ENCODE measurements at places on chromosomes 3 and 15.

DNA sequence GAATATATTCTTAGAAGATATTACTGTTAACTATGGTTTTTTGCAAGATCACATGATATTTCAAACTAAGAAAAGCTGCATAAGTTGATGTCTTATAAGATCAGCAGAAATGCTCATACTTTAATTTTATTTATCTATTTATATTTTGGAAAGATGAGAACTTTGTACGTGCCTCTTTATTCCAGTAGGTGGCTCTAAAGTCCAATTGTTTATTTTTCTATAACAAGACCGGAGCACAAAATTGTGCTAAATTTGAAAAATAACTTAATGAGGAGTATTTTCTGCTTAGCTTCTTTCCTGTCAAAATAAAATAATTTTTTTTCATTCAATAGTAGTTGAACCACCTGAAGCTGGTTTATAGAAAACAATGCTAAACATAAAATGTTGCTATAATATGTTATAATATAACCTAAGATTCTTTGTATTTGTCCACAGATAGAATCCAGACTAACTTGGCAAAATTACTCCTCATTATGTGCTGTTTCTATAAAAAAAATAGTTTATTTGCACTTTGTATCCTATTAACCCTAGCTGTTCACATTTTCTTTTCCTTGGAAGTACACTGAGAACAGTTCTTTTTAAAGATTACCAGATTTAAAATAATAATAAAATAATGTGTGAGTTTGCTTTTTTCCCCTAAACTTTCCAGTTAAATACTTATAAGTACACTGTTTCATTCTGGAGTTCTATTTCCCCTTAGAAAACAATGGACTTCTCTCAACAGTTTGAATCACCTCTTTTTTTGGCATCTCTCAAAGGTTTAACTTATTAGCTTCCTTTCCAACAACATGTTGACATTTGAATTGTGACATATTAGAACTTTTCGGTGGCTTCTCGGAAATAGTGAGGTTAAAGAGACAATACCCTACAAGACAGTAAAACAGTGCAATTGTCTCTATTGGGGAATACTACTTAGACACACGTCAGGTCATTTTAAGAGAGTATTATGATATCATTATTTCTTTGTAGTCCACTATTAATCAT is 530.0 kb downstream of the MECOM start:
- DNase-seq, result no peak

DNA sequence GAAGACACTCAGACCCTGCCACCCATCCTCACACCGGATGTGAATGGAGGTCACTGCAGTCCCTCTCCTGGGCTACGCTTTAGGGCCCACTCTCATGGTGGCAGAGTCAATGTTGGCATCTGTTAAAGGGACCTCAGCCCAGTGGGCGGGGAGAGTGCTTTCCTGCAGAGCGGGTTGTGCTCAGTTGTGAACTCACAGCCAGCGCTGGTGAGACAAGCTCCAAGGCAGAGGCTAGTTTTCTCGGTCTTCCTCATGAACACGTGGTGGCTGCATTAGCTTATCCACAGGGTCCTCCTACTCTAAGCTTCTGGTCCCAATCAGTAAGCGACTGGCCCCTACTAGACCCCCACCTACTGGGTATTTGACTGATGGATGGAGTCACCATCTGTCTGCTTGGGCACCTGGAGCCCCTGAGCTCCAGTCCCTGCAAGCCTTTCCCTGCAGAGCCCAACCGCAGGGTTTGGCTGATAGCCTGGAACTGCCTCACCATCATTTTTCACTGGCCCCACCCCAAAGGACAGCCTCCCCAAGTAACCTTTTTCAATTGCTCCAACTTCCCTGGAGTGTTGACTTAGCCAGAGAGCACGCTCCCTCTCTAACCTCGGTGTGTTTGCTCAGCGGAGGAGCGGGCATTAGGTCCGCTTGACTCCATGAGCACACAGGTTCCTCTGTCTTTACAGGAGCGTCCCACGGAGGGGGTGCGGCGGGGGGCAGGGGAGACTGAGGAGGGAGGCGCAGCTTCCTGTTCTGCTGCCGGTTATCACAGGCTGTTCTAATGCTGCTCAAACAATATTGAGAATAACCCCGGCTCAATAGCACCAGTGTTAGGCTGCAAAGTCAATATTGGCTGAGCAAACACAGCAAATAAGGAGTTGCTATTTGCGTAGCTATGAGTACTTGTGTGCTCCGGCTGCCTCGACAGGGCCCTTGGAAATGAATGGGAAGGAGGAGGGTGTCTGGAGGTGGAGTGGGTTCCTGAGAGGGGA is 141.7 kb downstream of the RPLP1 start:
- DNase-seq, result no peak

DNA sequence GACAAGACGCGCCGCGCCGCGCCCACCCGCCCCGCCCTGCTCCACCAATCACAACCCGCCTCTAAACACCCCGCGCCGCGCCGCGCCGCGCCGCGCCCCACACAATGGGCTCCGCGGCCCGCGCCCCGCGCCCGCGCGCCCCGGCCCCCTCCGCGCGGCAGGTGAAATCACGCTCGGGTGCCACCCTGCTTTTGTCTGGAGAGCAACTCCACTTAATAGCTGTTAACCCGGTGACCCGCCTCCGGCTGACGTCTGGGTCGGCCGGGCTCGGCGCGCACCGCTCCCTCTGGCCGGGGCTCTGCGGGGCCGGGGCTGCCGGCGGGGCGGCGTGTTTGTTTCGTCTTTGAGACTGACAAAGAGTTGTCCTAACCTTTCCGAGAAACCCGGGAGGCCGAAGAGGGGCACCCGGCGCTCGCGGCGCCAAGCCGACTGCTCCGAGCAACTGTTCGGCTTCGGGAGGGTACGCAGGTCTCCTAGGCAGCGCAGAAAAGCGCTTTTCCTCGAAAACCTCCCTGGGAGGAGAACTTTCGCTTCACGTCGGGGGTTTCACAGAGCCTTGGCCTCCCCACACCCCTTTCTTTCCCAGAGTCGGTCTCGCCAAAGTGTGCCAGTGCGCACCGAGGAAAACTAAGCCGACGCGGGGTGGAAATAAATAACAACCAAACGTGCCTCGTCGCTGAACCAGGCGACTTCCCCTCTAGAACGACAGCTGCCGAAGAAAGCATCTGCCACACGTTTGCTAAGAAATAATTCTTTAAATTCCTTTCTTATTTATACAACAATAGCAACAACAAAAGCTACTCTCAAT is 518.4 kb downstream of the FOXP1 start:
- no peak for DNase-seq

DNA sequence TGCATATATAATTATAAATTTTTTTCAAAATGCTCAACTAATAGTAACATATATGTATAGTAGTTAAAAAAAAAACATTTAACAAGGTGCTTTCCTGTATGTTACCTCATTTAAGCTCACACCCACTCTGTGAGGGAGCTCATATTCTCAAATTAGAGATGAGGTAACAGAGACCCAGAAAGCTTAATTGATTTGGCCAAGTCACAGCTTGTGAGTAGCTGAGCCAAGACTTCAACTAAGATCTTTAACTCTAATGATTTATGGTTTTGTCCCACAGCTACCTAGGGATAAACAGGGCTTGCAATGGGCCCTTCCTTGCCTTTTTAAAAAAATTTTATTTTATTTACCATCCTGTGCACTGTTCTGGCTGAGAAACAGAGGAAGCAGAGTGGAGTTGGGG is 230.0 kb upstream of the GOLIM4 start:
- DNase-seq, result no peak

- no peak for DNase-seq
These were observed 97.4 kb downstream of the DTWD1 start for GRCh38 chr15:49718234-49718633.

GRCh38 chr15:58701376-58701775 is 48.1 kb downstream of the ADAM10 start:
- no peak for DNase-seq

DNA sequence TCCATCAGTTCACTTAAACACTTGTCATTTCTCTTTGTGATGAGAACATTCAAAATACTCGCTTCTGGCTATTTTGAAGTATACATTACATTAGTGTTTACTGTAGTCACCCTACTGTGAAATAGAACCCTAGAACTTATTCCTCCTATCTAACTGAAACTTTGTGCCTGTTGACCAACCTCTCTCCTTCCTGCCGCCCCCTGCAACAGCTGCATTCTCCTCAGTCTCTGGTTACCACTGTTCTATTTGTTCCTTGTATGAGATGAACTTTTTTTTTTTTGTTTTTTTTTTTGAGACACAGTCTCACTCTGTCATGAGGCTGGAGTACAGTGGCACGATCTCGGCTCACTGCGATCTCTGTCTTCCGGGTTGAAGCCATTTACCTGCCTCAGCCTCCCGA is 2.9 kb downstream of the RAD51 start:
- DNase-seq, result no peak

DNA sequence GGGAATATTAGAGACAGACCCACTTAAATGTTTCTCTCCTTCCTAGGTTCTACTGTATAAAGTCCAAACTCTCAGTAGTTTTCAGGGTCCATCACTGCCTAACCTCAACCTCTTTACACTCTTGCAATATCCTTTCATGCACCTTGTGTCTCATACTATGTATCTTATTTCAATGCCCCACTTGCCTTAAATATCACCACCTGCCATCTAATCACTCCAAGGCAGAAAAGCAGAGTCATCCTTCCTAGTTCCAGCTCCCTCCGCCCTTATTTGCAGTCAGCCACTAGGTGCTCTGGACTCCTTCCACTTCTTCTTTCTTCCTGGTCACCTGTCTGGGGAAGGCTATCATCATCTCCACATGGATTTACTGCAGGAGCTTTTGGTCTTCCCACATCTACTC is 322.0 kb downstream of the MFSD1 start:
- DNase-seq, result no peak

GRCh38 chr15:33946152-33946551 is 22.1 kb upstream of the CHRM5 start:
- no peak for DNase-seq

DNA sequence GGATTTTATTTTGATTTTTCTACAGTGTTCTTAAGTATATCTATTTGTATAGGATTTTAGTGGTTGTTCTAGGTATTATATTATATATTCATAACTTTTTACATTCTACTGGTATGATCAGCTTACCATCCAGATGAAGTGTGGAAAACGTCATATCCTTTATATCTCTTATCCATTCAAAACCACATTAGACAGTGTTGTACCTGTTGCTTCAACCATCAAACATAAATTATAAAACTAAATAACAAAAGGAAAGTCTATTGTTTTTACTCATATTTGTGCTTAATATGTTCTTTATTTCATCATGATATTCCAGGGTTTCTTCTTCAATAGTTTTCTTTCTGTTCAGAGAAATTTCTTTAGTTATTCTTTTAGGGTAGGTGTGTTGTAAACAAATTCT is 191.4 kb downstream of the RPLP1 start:
- no peak for DNase-seq

GRCh38 chr3:132486099-132486498 is 68.8 kb downstream of the DNAJC13 start:
- DNase-seq, result no peak

DNA sequence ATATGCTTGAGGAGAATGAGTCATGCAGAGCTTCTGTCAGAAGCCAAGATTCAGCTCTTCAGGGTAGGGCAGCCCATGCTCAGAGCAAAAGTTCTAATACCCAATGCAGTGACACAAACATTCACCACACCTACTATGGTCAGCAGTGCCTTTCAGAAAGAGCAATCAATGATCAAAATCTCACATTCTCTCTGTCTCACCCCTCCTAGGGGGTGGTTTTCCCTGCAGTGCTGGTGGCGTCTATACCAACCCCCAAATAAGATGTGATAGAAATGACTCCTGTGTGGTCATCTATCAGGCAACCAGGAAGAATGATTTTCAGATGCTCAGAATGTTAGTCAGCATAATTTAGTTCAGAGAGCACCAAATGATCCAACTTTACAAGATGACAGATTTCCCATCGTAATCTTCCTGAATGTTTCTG is 385.3 kb downstream of the NTRK3 start:
- no peak for DNase-seq

DNA sequence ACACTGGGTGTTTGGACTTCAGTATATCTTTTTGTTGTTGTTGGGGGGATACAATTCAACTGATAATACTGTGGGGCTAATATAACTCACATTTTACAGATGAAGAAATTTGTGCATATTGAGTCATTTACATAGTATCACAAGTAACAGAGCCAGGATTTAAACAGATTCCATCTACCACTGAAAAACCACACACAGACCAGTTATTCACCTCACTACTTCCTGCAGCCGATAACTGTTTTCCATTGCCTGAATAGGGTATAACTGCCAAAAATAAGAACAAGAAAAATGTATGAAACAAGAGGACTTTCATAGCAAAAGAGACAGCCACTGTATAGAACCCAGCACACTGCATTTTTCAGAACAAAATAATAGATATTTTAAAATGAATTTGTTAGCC is 215.8 kb upstream of the CNTN6 start:
- no peak for DNase-seq

DNA sequence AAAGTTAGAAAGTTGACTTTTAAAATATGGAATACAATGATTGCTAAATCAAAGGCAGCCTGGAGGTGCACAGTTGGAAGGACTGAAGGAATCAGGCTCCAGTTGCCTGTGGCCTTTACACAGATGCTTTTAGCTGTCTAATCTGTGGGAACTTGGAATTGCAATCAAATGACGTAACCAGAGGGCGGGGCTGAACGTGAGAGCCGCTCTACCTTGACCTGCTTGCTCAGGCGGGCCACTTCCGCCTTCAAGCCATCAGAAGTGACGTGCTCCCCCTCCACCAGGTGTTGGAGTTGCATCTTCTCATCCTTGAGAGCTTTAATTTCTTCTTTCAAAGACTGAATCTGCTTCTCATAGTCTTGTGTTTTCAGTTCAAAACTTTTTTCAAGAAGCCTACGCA is 37.7 kb upstream of the GNB5 start:
- no peak for DNase-seq

DNA sequence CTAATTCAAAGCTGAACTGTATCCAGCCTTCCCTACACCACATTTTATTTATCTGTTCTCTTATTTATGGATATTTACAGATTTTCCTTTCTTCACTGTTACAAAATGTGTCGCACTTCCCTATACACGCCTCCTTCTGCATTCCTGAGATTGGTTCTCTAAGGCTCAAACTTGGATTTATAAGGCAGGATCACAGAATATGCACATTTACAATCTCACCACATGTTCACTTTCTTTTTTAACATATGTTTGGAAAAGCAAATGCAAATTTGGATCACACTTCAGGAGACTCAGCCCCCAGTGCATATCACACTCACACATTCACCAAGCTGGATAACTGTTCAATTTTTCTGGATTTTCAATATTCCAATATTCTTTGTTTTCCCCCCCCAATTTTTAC is 31.8 kb upstream of the ARHGEF3 start:
- no peak for DNase-seq

- DNase-seq, result no peak
These were observed 140.5 kb downstream of the BBX start for GRCh38 chr3:107663266-107663665.

DNA sequence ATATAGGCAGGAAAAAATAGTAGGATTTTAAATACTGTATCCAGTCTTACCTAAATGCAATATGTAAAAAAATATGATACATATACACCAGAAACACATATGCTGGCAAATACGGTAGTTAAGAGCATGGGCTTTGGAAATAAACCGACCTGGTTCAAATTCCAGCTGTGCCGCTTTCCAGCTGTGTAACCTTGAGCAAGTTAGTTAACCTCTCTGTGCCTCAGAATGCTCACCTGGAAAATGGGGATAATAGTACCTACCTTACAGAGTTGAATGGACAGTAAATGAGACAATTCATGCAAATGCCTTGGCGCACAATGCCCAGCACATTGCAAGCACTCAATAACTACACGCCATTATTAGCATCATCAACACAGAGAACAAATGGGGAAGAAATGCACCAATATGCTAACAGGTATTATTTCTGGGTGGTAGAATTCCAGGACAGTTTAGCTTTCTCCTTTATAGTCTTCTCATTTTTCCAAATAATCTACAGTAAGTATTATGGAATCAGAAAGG is 50.6 kb downstream of the SUMF1 start:
- DNase-seq, result no peak

Data from NT2/D1 (cell line).